RWPE2 (cell line): ENCODE measurements at places on chromosomes 12 and 14.
A peak's percentile ranks its signal among the peaks of the same experiment; 100 is the strongest.

- no peaks in the 10 kb centered on the region for H3K36me3 ChIP-seq
- H3K4me3 ChIP-seq, result no peak overlapping the region
- no peak overlapping the region for H3K27ac ChIP-seq
- no peak for DNase-seq
- H3K4me1 ChIP-seq, result no peaks in the 10 kb centered on the region
- H3K27me3 ChIP-seq, result no peaks in the 10 kb centered on the region
Observed at GRCh38 chr14:78074561-78074960, 95.6 kb upstream of the NRXN3 start.

DNA sequence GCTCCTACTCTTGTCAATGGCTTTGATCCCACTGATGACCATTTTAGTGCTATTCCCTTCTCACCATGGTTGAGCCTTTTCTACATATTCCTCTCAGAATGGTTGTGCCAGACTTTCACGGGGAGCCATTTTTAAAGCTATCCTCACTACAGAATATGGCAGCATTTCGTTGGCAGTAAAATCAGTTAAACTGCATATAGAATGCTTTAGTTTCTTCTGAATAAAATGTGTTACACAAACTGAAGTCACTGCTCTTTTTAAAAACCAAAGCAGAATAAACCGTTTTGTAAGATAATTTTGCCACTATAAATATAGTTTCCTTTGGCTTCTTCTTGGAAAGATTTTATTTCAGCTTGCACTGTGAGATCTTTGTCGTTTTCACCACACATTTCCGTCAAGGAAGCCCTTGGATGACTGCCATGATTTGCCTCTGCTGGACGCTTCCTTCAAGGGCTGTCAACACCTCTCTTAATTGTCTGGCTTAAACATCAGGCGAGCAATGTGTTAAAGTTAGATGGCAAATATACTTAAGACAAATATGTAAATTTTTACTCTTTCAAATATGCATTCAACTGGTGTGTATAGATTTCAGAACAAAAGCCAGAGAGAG lies 624.2 kb downstream of the DIO2 start:
- no peaks in the 10 kb centered on the region for H3K27me3 ChIP-seq
- no peaks in the 10 kb centered on the region for H3K36me3 ChIP-seq
- H3K4me1 ChIP-seq, result peaks cover 12% of the 10 kb centered on the region
- no peak overlapping the region for H3K4me3 ChIP-seq

DNA sequence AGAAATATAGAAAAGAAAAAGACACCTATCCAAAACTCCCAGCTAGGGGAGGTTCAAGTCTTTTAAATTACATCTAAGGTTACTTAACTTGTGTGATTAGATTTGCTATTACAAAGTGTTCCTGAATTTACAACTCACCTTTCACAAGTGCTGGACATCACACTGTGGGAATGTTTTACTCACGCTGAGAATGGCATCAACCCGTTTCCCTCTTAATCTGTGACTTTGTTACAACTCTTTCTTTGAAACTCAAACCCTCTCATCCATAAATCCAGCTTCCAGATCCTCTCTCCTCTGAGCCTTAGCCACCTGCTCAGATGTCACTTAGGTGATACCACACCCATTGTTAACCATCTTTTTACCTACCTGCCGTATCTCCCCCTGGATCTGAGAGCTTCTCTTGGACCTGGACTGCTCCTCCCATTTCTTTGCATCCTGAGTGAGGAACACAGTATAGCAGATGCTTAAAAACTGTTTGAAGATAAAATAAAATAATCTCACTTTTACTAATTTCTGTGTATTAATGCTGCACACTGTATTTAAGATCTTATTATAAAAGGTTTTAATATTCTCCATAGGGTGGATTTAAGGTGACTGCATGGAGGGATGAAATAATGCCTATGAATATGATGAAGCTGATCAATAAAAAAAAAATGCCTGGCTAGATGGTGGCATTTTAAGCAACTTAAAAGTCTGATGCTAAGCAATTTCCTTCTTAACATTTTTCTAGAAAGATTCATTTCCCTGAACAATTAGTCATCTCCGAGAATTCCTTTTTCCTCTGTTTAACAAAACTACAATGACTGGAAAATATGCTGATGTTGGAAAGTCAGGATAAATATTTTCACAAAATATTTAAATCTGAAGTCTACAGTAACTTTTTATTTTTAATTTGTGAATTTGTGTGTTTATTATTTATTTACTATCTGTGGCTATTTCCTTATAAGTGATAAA lies 39.1 kb upstream of the NAP1L1 start:
- no peak overlapping the region for H3K4me3 ChIP-seq
- H3K4me1 ChIP-seq, result peaks cover 19% of the 10 kb centered on the region
- no peak for DNase-seq
- no peaks in the 10 kb centered on the region for H3K36me3 ChIP-seq

- no peaks in the 10 kb centered on the region for H3K27me3 ChIP-seq
- peak within 1 kb of the TSS; percentile 23 for H3K4me3 ChIP-seq
- no peak within 1 kb of the TSS for H3K27ac ChIP-seq
Observed at GRCh38 chr12:12349711-12350665, at the start of gene MANSC1. Gene MANSC1, minus strand, starts transcription at chr12:12350242. Its CDS starts 6,928 bp downstream, at chr12:12343314.

DNA sequence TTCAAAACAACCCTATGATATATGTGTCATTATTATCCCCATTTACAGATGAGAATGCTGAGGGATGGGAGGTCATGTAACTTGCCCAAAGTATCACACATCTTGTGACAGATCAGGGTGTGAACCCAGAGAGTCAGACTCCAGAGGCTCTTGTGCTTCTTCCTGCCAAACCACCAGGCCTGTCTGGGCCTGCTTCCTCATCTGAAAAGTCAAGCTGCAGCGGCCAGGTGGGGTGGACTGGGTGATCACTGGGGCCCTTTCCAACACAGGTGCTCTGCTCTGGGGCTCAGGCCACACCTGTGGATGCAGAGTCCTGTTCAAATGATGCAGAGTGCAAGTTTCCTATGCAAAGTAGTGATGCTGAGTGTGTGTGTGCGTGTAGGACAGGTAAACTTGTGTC lies 26.7 kb downstream of the TSPAN11 start:
- H3K27me3 ChIP-seq, result no peaks in the 10 kb centered on the region
- no peaks in the 10 kb centered on the region for H3K36me3 ChIP-seq
- no peak overlapping the region for H3K27ac ChIP-seq
- no peak overlapping the region for H3K4me3 ChIP-seq
- no peak for DNase-seq

DNA sequence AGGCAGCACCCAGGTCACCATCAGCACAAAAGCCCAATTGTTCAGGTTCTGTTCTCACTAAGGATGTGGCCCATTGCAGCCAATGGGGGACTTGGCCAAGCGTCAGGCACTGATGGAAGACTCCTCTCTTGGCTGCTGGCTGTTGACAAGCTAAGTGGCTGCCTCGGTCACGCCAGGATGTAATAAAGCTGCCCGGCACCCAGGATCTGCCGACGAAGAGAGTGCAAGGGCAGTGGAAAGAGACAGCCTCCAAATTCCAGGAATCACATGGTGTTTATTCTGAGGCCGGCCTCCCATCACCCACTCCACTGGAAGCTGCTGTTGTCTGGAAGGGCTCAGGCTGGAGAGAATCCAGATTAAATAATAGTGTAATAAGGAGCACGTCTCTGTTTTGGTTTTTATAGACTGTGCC lies 451.8 kb upstream of the TBX3 start:
- no peak overlapping the region for H3K4me3 ChIP-seq
- H3K27me3 ChIP-seq, result no peaks in the 10 kb centered on the region
- no peaks in the 10 kb centered on the region for H3K4me1 ChIP-seq
- DNase-seq, result no peak
- no peaks in the 10 kb centered on the region for H3K36me3 ChIP-seq

DNA sequence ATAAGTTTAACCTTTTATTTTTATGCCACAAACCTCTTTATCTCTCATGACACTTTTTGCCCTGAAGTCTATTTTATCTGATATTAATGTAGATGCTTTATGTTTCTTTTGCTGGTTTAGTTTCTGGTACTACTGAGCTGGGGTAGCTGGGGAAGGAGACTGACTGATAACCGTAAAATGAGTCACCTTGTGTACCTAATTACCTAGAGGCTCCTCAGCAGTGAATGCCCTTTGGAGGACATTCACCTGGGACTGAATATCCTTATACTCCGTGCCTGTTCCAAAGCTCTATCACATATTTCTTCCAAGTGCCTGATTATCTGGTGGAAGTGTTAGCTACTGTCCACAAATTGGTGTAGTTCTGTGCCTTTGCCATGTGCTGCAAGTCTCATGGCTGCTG lies 13.9 kb downstream of the ATL1 start:
- H3K4me1 ChIP-seq, result no peaks in the 10 kb centered on the region
- DNase-seq, result no peak
- no peak overlapping the region for H3K4me3 ChIP-seq
- no peak overlapping the region for H3K27ac ChIP-seq
- H3K27me3 ChIP-seq, result no peaks in the 10 kb centered on the region

- H3K27ac ChIP-seq, result peak overlapping the region; percentile 82
- peaks cover 23% of the 10 kb centered on the region for H3K4me1 ChIP-seq
- H3K27me3 ChIP-seq, result no peaks in the 10 kb centered on the region
- H3K4me3 ChIP-seq, result no peak overlapping the region
Observed at GRCh38 chr14:76904100-76904739, 78.0 kb downstream of the LRRC74A start.

- no peak overlapping the region for H3K27ac ChIP-seq
- H3K36me3 ChIP-seq, result no peaks in the 10 kb centered on the region
- DNase-seq, result no peak
- no peaks in the 10 kb centered on the region for H3K27me3 ChIP-seq
- no peaks in the 10 kb centered on the region for H3K4me1 ChIP-seq
- H3K4me3 ChIP-seq, result no peak overlapping the region
Observed at GRCh38 chr12:7610006-7610405, 55.7 kb downstream of the APOBEC1 start.

- H3K36me3 ChIP-seq, result no peaks in the 10 kb centered on the region
- no peaks in the 10 kb centered on the region for H3K27me3 ChIP-seq
- no peak overlapping the region for H3K4me3 ChIP-seq
- DNase-seq, result no peak
Observed at GRCh38 chr14:101121508-101122139, 218.1 kb upstream of the RTL1 start.

DNA sequence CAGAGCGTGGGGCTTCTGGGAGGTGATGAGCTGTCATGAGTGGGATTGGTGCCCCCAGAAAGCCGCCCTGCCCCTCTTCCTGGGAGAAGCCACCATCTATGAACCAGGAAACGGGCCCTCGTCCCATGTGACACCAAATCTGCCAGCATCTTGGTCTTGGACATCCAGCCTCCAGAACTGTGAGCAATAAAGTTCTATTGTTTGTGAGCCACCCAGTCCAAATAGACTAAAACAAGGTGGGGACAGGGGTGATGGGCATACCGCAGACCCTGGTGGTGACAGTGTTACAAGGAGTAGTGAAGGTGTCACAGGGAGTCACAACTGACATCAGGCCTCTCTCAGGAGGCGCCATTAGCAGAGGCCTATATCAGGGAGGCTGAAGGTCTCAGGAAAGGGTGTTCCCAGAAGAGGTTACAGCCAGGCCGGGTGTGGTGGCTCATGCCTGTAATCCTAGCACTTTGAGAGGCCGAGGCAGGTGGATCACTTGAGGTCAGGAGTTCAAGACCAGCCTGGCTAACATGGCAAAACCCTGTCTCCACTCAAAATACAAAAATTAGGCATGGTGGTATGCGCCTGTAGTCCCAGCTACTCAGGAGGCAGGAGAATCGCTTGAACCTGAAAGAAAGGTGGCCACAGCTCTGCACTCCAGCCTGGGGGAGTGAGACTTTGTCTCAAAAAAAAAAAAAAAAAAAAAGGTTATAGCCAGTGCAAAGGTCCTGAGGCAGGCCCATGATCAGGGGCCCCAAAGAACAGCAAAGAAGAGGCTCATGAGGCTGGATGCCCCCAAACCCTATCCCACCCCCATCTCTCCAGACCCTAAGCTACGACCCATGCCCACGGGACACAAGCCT lies 53.0 kb downstream of the NCOR2 start:
- H3K27me3 ChIP-seq, result no peaks in the 10 kb centered on the region
- H3K4me3 ChIP-seq, result no peak overlapping the region
- H3K4me1 ChIP-seq, result peaks cover 45% of the 10 kb centered on the region
- H3K36me3 ChIP-seq, result peaks cover 24% of the 10 kb centered on the region; the same call in 1 of the 2 replicates
